Caco-2 (cell line): ENCODE measurements at places on chromosomes 1 and 21.
A peak's percentile ranks its signal among the peaks of the same experiment; 100 is the strongest.

- peak; percentile 49 for DNase-seq
Observed at GRCh38 chr1:113905435-113905861, 322 bp downstream of the DCLRE1B start.

DNA sequence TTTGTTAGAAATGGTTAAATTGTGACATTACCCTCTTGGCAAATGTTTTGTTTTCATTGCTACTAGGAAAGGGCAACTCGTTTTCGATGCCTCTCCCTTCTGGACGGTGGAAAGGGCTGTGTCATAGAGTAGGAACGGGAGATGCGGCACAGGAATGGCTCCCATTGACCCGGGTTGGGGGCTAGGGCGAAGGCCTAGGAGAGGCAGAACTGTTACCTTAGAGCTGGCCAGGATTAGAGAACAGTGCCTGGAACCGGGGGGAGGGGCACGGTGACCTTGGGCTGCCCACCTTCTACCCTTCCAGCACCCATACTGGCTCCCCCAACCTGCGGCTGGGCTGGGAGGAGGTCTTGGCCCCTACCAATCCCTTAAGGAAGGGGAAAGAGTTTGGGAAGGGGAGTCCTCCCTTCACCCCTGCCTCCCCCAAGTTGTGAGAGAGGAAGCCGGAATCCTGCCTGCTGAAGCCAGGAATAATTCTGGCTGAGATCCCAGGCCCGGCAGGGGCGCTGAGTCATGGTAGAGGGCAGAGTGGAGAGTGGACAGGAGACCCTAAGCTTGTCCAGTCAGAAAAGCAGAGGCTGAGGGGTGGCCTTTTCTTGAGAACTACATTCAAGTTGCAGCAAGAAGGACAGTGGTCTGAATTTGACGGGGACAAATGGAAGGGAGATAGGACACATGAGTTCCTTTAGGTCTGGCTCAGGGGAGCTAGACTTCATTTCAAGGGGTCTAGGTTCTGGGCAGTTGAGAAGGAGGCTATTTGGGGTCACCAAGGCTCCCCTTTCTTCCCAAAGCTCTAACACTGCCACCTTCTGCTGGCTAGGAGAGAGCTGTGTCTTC, 8.2 kb downstream of the LMNA start:
- no peak for DNase-seq

DNA sequence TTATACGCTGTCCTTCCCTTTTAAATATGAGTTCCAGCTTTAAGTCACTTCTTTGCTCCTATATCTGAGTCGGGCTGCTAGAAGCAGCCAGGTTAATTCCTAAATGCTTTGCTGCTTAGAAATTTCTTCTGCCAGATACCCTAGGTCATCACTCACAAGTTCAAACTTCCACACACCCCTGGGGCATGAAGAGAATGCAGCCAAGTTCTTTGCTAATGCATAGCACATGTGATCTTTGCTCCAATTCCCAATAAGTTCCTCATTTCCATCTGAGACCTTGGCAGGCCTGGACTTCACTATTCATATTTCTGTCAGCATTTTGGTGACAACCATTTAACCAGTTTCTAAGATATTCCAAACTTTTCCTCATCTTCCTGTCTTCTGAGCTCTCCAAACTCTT, 14.5 kb upstream of the APP start:
- DNase-seq, result no peak

DNA sequence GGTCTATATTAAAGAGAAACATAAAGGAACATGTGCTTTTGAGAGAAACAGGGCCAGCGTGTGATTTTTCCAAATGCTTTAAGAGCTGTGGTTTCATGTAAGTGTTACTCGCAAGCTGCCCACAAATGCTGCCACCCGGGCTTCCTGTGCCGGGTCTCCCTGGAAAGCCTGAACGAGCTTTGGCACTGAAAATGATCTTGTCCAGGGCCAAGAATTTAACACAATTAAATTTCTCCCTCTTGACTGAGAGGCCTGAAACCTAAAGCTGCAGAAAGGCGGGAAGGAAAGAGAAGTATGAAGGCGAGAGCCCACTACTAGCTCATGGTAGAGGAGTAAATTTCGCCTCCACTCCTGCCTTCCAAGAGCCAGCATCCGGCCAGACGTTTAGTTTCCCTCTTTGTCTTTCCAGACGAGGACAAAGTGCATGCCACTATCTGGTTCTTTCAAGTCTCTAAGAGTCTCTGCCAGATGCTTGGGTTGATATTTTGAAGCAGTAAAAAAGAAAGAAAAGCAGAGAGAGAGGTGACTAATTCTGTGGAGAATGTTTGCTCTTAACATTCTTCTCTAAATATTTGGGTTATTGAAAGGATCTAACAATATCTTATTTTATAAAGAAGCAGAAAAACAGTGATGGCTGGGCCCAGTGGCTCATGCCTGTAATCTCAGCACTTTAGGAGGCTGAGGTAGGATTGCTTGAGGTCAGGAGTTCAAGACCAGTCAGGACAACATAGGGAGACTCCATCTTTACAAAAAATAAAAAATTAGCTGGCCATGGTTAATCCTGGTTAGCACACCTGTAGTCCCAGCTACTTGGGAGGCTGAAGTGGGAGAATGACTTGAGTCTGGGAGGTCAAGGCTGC, 100.0 kb upstream of the HNRNPU start:
- DNase-seq, result peak; percentile 73

DNA sequence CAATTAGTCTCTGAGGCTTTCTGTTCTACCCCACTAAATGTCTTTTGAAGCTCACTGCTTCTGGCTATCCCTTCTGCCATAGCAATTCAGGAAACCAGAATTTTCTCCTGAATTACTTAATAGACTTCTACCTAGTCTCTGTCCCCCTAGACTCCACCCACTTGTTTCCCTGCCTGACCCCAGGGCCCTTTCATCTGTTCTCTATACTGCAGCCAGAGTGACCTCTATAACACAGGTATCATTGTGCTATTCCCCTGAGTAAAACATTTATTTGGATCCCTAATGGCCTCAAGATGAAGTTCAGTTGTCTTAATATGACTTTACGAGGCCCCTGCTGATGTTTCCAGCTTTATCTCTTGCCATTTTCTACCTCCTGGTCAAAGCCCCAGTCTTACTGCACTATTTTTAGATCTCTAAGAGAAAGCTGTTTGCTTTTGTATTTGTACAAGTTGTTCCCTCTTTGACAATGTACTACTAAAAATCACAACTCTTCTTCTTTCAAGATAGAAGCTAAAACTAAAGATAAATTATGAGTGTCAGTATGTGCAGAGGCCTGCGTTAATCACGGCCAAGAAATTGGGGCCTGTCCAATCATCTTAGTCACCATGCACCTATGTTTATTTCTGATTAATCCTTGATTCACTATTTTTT, 54.5 kb downstream of the ATP1B1 start:
- no peak for DNase-seq

DNA sequence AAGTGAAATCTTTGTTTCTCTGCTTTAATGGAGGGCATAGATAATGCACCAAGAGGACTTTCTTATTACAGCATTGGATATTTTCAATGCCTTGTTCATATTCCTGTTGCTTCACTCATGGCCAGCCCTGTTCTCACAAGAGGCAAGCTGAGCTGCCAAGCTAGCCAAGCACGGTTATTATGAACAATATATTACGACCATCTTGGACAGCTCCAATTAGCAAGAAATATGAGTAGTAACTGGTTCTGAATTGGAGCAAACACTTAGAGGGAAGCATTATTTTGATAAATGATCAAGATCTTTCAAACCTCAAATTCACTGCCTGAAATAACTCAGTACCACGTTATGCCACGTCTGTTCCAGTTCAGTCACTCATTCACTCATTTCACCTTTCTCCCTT, 159.8 kb downstream of the SETD4 start:
- no peak for DNase-seq

GRCh38 chr1:209353053-209353452, 230.5 kb upstream of the CAMK1G start:
- DNase-seq, result no peak

DNA sequence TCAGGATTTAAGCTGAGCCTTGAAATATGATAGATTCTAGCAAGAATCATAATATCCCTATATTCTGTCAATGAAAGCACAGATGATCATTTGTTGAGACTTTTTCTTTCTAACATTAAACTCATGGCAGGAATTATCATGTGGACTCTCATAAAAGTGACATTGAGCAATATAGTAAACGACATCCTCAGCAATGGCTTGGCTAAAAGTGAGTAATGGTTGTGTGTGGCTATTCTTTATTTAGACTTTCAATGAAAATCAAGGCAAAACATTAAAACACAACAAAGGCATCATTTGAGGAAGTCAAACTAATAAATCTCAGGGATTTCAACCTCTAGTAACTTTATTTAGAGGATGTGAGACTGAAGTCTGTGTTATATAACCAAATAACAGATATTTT, 257.8 kb upstream of the ADGRL4 start:
- no peak for DNase-seq

- DNase-seq, result no peak
Observed at GRCh38 chr1:191305370-191305769, 827.7 kb upstream of the BRINP3 start.

- DNase-seq, result no peak
Observed at GRCh38 chr1:185668013-185668412, 66.2 kb upstream of the HMCN1 start.

- DNase-seq, result no peak
Observed at GRCh38 chr1:244354810-244355278, 96.9 kb downstream of the ADSS2 start.

- DNase-seq, result no peak
Observed at GRCh38 chr1:36453600-36454388, 3.5 kb upstream of the OSCP1 start.

GRCh38 chr1:154324669-154325582, at the start of gene ATP8B2:
TSS of gene ATP8B2 (plus strand) at chr1:154325525. CDS start at chr1:154328142, 2,617 bp downstream.
- peak; percentile 70 for DNase-seq

GRCh38 chr21:45415188-45415942, 10.4 kb downstream of the COL18A1 start:
- DNase-seq, result no peak

GRCh38 chr1:29397981-29398380, 161.7 kb downstream of the PTPRU start:
- DNase-seq, result no peak

- no peak for DNase-seq
Observed at GRCh38 chr1:188343914-188344313, 1515.2 kb downstream of the PLA2G4A start.

DNA sequence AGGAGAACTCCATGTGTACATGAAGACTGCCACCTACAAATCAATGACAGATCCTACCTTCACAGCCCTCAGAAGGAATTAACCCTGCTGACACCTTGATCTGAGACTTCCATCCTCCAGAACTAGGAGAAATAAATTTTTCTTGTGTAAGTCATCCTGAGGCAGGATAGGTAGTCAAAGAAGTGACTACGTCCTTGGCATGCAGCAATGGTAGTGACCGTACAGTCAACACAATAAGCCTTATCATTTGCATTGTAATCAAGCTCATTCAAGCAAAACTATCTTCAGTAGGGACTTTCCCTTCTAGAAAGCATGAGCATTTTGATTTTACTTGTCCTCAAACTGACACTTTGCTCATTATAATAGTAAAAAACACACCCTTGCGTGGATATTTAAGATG, 64.0 kb upstream of the KCNK1 start:
- DNase-seq, result no peak

DNA sequence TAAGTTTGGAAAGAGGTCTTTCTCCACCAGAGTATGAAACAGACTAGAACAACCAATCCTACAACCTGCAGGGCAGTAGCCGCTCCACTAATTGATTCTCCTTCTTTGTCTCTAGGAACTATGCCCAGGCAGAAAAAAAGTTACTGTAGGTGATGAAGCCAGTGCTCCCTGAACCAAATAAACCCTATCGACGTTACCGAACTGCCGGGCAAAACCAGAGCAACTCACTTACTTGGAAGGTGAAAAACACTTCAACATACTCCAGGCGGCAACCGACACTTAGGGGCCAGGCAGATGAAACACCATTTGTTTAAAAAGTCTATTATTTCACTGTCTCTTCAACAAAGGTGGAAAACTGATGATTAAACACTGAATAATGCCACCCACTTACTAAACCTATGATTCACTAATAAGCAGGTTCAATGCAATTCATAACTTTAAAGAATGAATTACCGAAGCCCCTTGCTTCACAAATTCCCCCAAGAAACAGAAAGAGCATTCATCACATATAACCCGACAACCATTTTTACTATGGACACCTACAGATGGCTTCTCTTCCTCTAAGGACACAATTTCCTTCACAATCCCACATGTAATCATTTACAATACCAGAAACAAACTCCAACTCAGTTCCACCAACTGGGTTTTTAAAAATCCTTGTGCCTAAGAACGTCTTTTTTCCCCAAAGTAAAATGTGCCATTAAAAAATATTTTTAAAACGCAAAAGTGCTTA, 1.6 kb downstream of the NRIP1 start:
- DNase-seq, result no peak

GRCh38 chr1:119632841-119633240, 15.2 kb downstream of the ZNF697 start:
- no peak for DNase-seq

DNA sequence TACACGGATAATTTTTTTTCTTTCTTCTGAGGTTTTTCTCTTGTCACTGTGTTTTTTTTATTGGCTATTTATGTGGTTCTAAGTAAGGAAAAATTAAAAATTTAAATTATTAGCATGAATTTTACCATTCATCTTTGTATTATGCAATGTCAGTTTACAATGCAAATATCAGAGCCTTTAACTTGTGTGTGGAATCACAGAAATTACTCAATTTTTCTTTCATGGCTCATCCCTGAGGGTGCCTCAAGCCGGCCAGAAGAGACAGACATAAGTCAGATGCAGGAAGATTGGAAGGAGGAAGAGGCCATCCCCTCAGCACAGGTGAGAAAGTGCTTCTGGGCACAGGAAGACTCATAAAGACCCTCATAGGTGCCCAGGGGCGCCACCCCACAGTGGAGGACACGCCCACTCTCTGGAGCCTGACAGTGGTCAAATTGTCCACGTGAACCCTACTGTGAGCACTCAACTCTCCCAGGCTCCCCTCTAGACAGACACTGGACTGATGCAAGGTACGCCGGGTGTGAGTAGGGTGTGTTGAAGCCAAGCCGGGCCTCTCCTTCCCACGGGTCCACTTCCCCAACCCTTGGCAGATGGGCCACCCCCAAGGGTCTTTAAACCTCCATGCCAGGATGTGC, 9.5 kb upstream of the LDLRAP1 start:
- no peak for DNase-seq

DNA sequence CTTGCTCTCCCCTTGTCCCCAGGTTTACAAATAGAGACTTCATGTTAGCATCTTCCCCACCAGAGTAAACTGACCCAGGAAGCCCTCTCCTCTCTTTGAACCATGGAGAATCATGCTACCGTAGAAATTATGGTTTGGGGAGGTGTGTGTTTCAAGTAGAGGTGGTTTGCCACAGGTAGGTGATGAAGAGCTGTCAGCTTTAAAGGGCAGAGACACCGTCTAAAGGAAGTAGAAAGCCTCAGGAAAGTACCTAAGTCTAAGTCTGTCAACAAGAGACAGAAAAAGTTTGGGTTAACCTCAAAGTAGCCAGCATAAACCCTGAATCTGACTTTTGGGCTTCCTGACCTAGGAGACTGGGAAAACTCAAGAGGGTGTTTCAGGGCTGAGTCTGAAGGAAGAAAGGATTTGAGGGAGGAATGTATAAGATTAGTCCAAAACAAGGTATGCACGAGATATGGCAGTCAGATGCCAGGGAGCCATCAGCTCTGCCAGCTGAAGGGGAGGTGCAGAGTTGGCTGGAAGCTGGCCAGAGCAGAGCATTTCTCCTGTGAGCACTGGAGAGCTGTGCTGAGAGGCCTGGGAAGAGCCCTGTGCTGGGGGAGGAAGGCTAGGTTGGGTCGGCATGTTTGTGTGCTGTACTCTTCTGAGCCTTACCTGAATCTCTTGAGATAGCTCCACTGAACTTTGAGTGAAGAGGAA, 14.3 kb downstream of the ADAMTSL4 start:
- no peak for DNase-seq
